ENCODE measurements at places on chromosomes 2 and 18.

- no peak for DNase-seq
Measured at GRCh38 chr2:240481720-240482119, 46.3 kb downstream of the GPC1 start.

DNA sequence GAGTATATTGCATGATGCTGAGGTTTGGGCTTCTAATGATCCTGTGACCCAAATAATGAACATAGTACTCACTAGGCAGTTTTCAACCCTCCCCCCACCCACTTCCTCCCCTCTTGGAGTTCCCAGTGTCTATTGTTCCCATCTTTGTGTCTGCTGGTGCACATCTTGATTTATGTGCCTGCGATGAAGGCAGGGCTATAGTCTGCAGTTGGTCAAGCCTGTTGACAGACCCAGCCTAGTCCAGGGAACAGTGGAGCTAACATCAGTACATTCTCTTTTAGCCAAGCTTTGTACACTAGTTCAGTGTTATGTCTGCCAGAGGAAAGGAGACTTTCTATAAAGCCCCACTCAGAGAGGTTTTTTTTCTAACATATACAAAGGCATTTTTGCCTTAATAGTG is 287.6 kb downstream of the CPS1 start:
- no peak for DNase-seq

- no peak for DNase-seq
Measured at GRCh38 chr2:17879137-17879912, 858 bp downstream of the KCNS3 start.

DNA sequence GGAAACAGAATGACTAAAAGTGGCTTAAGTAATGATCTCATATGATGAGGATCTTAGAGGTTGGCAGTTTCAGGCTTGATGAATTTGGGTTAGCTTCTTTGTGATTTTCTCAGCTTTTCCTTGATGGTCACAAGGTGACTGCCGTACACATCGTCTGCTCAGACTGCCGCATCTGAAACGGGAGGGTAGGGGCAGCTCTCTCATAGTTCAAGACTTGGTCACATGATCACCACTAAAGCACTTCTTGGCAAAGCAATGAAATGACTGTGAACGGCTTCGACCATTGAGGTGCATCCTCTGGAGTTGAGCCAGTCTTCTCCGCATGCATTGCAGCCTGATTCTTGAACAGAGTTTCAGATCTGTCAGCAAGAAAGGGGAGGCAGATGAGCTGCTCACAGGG is 43.8 kb downstream of the LPIN1 start:
- DNase-seq: no peak

Measured in activated CD8-positive, alpha-beta memory T cell treated with anti-CD3 and anti-CD28 coated beads for 1 hour (primary cell).